CD4-positive, CD25-positive, alpha-beta regulatory T cell (primary cell): ENCODE measurements at places on chromosomes 6 and 20.

GRCh38 chr20:62710886-62711702, 2.5 kb downstream of the NTSR1 start:
- DNase-seq = no peak

- no peak for DNase-seq
Observed at GRCh38 chr20:8050157-8050837, 30.7 kb upstream of the TMX4 start.

DNA sequence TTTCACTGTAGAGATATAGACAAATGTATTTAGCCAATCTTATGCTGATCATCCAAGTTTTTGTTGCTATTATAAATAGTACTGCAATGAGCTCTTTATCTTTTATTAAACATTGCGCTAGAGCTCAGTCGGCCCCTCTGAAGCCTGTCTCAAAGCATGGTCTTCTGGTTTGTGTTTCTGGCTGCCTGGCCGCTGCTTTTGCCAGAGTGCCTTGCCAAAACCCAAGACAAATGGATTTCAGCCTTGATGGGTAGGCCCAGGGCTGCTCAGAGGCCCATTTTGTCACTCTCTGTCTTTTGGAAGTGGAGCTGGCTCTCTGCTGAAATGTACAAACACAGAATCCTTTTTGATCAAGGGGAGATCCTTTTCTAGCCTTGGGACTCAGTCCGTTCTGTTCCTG, 102.9 kb upstream of the KCNG1 start:
- DNase-seq = no peak

GRCh38 chr20:13809373-13809772, 24.5 kb downstream of the NDUFAF5 start:
- DNase-seq = no peak

DNA sequence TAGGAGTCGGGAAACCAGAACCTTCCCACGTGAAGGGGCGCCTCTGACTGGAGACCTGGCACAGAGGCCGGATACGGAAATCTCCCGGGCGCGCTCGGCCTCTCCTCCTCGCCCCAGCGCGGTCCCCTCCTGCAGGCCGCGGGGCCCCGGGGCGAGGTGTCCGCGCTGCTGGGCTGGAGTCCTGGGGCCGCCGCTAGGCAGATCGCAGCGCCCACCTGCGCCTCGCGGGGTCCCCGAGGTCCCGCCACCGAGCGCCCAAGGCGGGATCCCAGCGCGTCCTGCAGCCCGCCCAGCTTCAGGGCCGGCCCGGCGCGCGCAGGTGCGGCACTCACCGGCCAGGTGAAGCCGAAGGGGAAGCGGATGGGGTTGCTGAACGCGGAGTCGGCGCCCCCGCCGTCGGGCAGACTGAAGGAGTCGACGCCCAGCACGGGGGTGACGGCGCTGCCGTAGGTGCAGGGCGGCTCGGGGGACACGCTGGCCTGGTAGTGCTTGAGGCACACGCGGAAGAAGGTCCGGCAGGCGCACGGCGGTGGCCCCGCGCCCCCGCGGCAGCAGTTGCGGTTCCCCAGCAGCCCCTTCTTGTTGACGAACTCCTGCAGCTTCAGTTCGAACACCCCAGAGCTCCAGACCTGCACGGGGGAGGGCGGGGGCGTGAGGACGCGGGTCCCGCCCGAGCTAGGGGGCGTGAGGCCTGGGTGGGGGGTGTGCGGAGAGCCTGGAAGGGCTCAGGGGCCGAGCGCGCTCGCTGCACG, 1.5 kb downstream of the DLL1 start:
- no peak for DNase-seq

GRCh38 chr20:33731693-33732165, at the start of gene ZNF341:
TSS of gene ZNF341 (plus strand) at chr20:33731996. CDS start at chr20:33732022, 26 bp downstream.
- peak; percentile 88 for DNase-seq

DNA sequence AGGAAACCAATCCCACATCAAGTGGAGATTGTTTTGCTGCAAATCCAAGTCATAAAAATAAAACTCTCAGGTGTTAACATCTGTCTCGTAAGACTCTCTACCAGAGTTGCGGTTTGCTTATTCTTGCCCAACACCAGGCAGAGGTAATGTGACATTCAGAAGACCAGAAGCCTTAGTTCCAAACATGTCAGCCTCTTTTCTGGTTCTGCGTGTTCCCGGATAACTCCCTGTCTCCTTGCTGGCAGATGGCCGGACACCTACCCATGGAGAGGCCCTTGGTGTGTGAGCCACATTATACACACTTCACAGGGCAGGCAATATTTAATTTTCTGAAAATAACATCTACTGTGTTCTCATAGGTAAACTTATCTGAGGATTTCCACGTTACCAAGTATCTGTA, 73.4 kb downstream of the GMPR start:
- DNase-seq = no peak

- DNase-seq = no peak
Observed at GRCh38 chr6:42185597-42185996, 9.2 kb downstream of the GUCA1B start.

- peak; percentile 44 for DNase-seq
Observed at GRCh38 chr6:135212020-135212806, 31.1 kb downstream of the MYB start.

GRCh38 chr6:109816452-109817374, 125.6 kb downstream of the FIG4 start:
- no peak for DNase-seq

DNA sequence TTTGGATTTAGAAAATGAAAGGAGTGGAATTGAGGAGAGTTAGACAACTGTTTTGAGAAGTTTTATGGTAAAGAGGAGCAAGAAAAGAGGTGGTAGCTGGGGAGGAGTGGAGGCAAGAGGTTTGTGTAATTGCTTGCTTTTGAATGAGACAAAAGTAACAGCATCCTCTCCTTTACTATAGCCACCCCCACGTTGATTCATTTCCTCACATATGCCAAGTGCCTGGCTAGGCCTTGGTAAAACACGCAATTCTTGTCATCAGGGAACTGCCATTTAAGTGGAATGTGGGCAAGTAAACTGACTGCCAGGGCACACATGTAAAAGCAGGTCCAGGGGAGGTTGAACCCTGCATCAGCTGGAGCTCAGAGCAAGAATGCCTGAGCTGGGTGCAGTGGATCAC, 4.1 kb downstream of the MTRES1 start:
- DNase-seq = no peak

- DNase-seq = peak; percentile 89
Observed at GRCh38 chr20:45890985-45891983, at the start of the genes CTSA and NEURL2. TSS of gene CTSA (plus strand) at chr20:45891335. CDS start at chr20:45891569, 234 bp downstream. TSS of gene NEURL2 (minus strand) at chr20:45891208. CDS start at chr20:45890991, 217 bp downstream.

DNA sequence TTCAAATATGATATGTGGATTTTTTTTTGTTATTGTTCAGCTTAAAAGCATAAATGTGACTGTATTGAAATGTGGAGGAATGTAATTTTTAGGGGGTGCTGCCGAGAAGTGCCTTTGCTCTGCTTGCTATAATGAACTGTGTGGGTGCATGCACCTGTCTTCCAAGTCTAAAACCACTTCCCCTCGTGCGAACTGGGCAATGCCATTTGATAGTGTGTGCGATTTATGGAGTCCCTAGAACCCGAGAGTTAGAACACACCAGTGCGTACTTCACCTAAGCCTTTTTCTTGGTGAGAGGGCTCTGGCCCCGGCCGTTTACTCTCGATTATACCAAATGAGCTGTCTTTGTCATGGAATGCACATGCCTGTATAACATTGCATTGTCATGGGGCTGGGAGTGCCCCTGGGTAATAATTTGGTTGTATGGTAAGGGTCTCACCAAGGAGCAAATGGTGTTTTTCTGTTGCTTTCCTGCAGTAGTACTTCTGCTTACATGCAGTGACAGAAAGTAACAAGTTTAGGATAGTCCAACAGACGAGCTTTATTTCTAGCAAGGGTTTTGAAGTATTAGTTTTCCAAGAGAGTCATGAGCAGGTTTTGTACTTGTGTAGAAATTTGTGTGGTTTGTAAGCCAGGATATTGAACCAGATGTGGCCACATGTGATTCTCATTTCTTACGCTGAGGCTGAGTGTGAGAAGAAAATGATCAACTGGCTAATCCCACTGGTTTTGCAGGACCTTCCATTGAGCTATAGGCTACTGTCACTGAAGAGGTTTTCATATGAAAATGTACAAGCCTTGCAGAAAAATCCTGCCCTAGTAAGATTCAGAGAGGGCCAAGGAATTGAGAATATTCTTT, 172.4 kb downstream of the DTNBP1 start:
- DNase-seq = peak; percentile 18

DNA sequence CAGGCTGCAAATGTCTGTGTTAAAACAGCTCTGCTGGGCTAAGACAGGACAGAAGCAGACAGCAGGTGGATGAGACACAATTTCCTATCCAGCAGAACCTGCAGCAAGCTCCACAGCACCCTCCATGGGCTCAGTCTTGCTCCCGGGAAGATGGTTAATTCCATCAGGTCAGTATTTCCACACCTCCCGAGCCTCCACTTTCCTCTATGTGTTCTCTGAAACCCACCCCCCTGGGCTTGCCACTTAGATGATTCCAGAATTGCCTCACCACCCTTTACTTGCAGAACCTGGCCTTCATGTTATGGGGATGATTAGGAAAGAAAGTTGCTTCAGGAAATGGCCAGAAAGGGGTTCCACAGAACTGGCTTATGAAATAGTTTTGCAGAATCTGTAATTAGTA, 43.8 kb downstream of the ERMARD start:
- DNase-seq = no peak

DNA sequence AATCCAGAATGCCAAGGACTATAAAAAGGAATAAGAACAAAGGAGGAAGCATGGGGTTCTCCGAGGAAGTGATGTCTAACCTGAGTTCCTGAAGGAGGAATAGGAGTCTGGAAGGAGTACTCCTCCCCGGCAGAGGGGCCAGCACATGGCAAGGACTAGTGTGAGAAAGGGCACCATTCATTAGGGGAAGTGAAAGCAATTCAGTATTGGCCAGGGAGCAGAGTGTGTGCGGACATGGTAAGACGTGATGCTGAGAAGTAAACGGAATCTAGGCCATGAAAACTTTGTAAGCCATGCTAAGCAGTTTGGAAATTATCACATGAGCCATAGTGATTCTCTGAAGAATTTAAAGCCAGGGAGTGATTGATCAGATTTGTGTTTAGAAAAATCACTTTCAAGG, 218.9 kb upstream of the PRDM1 start:
- no peak for DNase-seq

DNA sequence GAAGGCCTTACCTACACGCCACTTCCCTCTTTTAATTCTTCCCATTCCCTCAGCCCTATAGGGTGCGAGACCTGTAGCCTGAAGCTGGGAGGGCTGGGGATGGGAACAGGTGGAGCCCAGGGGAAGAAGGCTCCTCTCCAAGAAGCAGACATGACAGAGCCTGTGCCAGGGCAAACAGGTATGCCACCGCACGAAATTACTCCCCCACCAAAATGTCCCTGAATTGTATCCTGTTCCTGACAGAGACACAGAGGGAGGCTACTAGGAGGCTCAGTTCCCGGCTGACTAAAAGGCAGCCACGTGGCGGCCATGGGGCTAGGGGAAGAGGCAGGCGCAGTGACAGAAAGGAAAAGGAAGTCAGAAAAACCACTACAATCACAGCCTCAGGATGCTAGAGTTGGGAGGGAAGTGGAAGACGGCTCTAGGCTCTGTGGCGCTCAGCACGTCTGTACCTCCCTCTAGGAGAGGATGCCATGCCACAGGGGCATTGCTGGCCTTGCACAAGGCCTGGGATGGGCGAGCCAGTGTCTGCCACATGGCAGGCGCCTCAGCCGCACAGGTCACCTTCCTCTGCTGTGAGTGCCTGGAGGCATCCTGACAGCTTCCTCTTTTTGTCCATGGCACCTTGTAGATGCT, 27.7 kb downstream of the TFEB start:
- DNase-seq = peak; percentile 35

DNA sequence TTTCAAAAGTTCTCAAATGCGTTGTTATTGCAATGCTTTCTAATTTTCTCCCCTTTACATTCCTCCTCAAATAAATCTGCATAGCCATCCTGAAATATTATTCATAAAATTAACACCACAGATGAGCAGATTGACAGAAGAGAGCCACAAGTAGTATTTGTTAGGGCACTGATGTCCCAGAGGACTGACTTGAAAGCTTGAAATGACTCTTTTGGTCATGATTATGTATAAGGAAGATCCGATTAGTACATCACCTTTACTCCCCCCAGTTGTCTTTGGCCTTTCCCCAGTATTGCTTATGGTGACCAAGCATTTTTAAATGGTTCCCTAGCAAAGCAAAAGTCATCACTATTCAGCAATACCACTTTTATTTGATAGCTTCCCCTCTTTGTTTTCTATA, 187.6 kb downstream of the ADAT2 start:
- DNase-seq = no peak

- DNase-seq = no peak
Observed at GRCh38 chr20:1535420-1536175, 21.9 kb downstream of the SIRPD start.

DNA sequence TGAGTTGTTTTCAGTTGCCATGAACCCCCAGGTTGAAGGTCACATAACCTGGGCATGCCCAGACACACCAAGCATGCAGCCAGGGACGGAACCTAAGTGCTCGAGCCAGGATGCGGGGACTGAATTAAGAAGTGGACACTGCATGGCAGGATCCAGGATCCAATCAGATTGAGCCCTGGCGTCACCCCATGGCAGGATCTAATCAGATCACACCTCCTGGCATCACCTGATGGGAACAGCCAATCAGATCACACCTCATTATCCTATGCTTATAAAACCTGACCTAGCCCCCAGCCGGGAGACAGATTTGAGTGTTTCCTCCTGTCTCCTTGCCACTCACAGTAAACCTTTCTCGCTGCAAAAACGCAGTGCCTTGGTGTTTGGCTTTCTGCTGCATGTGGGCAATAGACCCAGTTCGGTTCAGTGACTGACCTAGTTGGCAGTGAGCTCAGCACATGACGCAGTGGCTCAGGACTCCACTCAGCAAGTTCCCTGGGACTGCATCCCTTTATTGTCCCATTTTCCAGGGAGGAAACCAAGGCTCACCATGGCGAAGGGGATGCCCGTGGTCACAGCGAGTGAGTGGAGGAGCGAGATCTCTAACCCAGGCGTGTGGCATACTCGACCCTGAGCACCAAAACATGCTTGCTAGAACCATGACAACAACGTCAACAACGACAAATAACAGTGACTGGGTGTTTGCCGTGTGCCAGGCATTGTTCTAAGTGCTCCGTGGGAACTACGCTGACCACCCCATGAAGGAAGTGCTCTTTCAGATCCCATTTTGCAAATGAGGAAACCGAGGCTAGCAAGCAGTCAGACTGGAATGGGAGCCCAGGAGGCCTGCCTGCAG, 66.3 kb downstream of the RBM38 start:
- DNase-seq = no peak
